ENCODE measurements at places on chromosomes 2 and 18.

DNA sequence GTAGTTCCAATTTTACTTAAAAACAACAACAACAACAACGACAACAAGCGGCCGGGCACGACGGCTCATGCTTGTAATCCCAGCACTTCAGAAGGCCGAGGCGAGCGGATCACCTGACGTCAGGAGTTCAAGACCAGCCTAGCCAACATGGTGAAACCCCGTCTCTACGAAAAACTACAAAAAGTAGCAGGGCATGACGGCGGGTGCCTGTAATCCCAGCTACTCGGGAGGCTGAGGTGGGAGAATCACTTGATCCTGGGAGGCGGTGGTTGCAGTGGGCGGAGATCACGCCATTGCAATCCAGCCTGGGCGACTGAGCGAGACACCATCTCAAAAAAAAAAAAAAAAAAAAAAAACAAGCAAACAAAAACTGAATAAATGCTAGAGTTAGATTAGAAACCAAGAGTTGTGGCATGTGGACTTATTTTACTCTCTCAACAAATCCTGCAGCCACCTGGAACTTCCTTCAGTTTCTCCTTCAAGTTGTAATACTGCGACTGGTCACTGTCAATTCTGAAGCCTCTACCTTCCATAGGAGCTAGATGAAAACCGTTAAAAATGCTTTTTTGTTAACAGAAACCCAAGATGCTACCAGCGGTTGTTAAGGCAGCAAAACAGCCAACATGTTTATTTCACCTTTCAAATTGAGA lies 1.3 kb downstream of the ATP5F1A start:
- DNase-seq = no peak

GRCh38 chr18:50427896-50428295 lies 53.0 kb downstream of the SKA1 start:
- DNase-seq = no peak

GRCh38 chr2:217977840-217978535 lies 24.8 kb downstream of the TNS1 start:
- DNase-seq = no peak

- peak; percentile 32 for DNase-seq
Observed at GRCh38 chr2:126811101-126811500, 87.6 kb upstream of the TEX51 start.

DNA sequence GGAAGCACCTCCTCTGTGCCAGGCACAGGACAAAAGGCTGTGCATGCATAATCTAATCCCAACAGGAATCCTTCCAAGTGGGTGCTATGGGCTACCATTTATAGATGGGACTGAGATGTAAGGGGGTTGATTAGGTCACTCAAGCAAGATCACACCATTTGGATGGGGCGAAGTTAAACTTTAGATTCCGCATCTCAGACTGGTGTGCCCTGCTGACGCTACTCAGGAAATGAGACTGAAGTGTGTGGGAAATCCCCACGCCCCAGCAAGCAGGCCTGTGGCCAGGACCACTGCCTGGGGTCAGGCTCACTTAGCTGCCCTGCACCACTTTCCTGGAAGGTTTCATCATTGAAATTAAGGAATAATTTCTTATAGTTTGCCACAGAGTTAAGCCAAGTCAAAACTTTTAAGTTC lies 70.5 kb upstream of the PPP1CB start:
- peak; percentile 55 for DNase-seq

DNA sequence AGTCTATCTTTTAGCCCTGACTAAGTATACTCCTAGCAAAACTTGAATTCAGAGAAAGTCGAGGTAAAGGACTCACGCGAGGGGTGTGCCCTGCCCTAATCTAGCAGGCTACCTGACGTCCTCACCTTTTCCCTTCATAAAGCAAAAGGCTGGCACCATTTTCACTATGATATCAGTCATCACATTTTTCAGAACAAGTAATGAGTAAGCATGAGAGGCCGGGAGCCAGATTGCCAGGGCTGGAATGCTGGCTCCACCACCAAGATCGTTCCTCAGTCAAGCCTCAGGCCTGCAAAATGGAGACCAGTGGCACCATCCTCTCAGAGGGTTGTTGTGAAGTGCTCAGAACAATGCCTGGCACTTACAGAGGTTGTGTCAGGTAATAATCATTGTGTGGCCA lies 18.7 kb upstream of the NCKAP5 start:
- no peak for DNase-seq

GRCh38 chr18:51089691-51090090 lies 59.7 kb downstream of the SMAD4 start:
- DNase-seq = no peak

DNA sequence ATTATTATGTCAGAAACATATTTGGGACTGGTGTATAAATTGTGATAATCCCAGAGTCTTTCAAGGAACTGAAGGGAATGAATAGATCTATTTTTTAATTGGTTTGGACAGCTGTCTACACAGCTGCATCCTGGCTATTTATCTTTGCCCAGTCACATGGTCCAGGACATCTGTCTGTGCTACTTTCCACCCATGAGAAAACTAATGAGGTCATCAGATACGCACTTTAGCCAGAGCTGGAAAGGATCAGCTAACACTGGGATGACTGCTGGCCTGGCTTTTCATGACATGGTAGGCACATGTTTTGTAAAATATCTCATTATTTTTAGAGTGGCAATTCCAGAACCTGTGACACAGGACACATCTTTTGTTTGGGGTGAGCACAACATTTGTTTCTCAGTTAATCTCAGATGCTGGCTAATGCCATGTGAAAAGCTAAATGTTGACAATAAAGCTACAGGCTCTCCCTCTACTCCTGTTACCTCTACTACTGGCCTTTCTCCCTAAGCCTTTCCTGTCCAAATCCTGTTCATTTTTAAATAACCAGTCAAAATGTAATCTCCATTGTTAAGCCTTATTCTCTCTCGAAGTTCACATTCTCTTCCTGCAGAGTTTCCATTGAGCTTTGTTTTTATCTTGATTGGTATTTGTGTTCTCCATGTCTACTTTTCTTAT lies 500.7 kb downstream of the RIT2 start:
- DNase-seq = no peak

GRCh38 chr18:63258749-63259566 lies 60.6 kb downstream of the BCL2 start:
- no peak for DNase-seq

- no peak for DNase-seq
Observed at GRCh38 chr2:22748909-22749308, 636.1 kb upstream of the KLHL29 start.

DNA sequence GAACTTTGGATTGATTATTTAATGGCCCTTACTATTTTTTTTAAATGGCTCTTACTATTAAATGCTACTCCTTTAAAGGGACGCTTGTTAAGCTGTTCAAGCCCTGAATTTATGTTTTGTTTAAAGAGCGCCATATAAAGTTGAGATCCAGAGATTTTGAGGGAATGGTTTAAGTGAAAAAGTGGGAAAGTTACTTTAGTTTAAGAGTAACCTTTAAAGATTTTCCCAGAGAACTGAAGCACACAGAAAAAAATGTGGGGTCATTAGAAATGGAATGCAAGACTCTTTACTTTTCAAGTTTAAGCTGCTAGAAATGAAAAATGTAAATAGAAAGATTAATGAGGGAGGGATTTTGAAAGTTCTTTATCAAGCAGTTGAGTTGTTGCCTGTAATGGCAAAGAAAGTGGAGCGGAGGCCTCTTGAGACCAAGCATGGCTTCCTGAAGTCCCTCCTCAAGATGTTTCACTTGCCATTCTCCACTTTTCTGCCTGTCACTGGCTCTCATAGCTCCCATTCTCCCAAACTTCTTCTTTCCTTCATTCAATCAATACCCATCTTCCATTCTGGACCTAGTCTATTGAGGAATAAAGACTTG lies 93.2 kb downstream of the KCNS3 start:
- no peak for DNase-seq

DNA sequence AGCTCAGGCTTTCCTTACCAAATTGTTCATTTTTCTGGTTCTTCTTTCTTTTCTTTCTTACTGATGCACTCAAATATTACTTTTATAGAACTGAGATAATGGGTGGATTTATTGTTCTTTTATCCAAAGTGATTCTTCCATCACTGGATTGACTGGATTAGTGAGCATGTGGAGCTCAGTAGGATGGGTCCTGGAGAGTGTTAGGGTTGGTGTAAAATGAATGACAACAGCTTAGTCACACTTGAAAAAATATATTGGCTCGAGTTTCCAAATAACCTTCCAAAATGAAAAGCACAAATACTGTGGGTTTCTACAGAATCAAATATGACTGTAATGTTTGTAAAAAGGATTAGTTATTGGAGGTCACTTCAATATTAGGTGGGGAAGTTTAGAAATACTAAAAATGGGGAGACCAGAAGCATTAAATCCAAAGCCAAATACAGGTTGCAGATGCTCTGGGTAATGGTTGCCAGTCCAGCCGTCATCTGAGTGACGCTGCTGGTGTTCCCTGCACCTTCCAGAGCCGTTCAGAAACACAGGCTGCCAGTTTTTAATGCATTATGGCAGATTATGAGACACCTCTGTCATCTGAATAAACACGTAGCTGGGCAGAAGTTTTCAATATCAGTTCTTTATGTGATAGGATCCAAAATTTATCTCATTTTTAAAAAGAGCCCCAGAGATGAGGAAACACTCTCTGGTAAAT lies 294.8 kb upstream of the NRP2 start:
- DNase-seq = no peak

- no peak for DNase-seq
Observed at GRCh38 chr2:116057538-116057937, 1615.1 kb downstream of the DPP10 start.

DNA sequence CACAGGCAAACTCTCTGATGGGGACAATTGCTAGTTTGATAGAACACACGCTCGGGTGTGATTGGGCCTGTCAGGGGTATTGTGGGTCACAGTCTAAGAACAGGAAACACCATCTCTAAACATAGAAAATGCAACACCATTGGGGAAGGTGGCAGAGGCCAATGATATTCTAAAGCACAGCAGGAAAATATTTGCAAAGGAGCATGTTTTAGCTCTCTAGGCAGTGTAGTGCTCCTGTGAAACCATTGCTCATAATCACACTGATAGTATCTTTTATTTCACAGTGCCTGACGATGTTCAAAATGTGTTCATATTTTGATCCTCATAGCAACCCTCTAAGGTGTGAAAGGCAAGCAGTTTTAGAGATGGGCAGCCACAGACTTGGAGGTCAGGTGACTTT lies 224.2 kb downstream of the CD226 start:
- no peak for DNase-seq

DNA sequence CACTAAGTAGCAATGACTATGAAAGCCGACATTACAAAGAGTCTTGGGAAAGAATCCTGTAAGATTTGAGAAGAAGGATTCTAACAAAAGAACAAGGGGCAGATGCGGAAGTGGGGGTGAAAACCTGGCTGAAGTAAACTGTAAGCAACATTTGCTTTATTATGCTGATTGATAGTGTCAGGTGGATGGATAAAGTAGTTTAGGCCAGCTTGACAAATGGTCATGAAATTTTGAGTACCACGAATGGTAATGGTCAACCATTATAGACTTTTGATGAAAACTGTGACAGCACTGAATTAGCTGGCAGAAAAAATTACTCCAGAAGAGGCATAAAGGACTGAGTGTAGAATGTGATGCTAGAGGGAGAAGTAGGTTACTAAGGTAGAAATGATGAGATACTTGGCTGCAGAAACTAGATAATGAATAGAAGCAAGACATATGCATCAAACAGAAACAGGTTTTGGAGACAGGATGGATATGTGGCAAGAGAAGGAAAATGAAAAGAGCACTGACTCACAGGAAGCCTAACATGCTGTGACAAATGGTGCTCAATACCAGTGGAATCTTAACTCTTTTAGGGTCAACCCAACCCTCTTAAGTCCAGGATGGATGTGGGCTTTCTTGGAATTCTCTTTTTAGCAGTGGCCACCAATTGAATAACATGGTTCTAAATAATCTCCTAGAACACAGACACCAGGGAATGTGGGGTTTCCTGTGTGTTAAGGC lies 6.8 kb downstream of the THUMPD2 start:
- no peak for DNase-seq

DNA sequence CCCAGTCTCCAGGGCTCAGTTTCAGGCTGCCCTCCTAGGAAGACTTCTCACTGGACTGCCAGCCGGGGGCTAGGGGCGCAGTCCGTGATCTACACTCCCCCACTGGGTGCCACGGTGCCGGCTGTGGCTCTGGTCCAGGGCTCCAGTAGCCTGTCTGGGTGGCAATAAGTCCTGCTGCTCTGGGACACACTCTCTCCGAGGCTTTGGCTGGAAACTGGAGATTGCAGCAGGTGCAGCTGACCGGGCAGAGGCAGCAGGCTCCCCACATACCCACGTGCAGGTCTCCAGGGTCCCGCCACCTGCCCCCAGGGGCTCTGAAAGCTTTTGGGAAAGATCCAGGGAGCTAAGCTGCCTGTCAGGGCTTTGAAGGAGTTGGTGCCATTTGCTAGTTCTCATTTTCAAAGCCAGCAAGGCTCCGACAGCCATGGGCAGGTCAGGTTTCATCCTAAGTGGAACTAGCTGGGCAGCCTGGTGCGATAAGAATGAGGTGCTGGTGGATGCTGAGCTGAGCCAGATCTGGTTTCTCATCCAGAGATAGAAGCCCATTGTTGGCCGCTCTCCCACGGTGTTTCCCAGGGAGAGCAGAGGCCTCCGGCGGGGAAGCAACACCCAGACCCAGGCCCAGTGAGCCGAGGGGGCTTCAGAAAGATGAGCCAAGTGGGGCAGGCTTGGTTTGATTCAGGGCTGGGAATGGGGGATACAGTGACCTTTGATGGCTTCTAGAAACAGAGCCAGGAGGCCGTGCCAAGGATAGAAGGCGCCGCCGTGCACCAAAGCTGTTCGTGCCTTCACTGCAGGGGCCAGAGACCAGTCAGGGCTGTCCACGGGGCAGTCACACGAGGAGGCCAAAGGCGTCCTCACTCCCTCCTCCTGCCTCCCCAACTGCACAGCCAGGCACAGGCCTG lies 141.7 kb upstream of the GPC1 start:
- DNase-seq = no peak

- peak; percentile 82 for DNase-seq
Observed at GRCh38 chr2:184599872-184600222, 1.5 kb downstream of the ZNF804A start.

DNA sequence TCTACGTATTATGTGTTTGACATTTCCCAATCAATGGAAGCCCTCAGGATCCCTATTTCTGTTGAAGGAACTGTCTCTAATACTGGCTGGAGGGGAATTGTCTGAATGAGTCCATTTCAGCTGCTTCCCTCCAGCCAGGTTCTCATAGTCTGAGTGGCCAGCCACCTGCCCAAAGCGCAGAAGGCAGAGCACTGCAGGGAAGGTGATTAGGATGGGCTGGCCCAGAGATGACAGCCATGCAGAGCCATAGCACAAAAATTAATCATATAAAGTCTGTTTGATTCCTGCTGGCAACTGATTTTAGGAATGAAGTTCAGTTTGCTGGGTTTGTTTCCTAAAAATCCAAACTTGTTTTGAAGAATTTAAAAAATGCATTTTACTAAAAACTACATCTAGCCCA lies 327.1 kb downstream of the ETAA1 start:
- no peak for DNase-seq

DNA sequence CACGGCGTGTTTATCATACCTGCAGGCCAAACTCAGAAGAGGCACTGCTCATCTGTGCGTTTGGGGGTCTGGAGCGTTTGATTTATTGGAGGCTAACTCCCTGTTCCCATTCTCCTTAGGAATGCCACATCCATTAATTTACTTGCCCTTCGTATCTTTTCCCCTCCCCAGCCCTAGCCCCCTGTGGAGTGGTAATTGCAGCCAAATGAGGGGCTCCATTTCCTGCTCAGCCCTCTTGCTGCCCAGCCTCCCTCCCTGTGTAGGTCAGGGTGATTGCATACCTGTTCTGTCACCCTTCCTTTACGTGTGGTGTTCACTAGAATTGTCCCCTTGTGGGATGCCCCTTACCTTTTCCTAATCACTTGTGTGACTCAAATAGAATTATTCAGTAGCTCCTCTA lies 120.4 kb downstream of the MAP3K20 start:
- DNase-seq = no peak

Data from inflammatory macrophage (primary cell).